ENCODE measurements at places on chromosomes 4 and X. TPM values are rescaled to one million over a fixed set of nuclear protein-coding genes. Genes with fewer than 3 reads are reported as not detected.

The NCBP2L gene
- total RNA-seq = not detected

The C4orf50 gene
- total RNA-seq = not detected

The RAI2 gene
- total RNA-seq = 0.78 TPM

The PDHA1 gene
- 57.7 TPM for total RNA-seq

The PABPC5 gene
- 2.5 TPM for total RNA-seq

The LARP7 gene
- total RNA-seq = 22.7 TPM

The SLIT2 gene
- 29.1 TPM for total RNA-seq

The GPRASP2 gene
- 12.7 TPM for total RNA-seq

The APOOL gene
- total RNA-seq = 9.6 TPM

The HPSE gene
- total RNA-seq = 3.7 TPM

The POF1B gene
- not detected for total RNA-seq

The CPLX1 gene
- not detected for total RNA-seq

The AMBN gene
- total RNA-seq = not detected

The OCIAD1 gene
- 80.5 TPM for total RNA-seq

The MAPK10 gene
- 3.9 TPM for total RNA-seq

The MND1 gene
- 8.0 TPM for total RNA-seq

The UGT8 gene
- not detected for total RNA-seq

The PPP1R2C gene
- not detected for total RNA-seq

The UGT2B17 gene
- total RNA-seq = not detected

The CRLF2 gene
- total RNA-seq = not detected

The HERC5 gene
- 1.4 TPM for total RNA-seq

The TEC gene
- 1.6 TPM for total RNA-seq

The HSFX2 gene
- not detected for total RNA-seq

The SHROOM4 gene
- total RNA-seq = 0.39 TPM

The PSAPL1 gene
- not detected for total RNA-seq

The SATL1 gene
- not detected for total RNA-seq

The ANXA3 gene
- total RNA-seq = 5.9 TPM

The FGB gene
- not detected for total RNA-seq

The RNF212 gene
- 1.6 TPM for total RNA-seq

The LDB2 gene
- 5.1 TPM for total RNA-seq

The TMPRSS11E gene
- total RNA-seq = not detected

The TRIML2 gene
- not detected for total RNA-seq

The DSPP gene
- total RNA-seq = not detected

The GPR173 gene
- 3.1 TPM for total RNA-seq

The RAB39B gene
- 1.6 TPM for total RNA-seq

The OCIAD2 gene
- total RNA-seq = 2.2 TPM

The PDGFC gene
- 70.4 TPM for total RNA-seq

The TMSB15B gene
- total RNA-seq = 3.3 TPM

The OTC gene
- not detected for total RNA-seq

The AGTR2 gene
- total RNA-seq = not detected

The ADH1B gene
- total RNA-seq = 17.2 TPM

The LAGE3 gene
- total RNA-seq = 9.0 TPM

The FHIP1A gene
- total RNA-seq = not detected

The CSAG1 gene
- not detected for total RNA-seq

The DHRSX gene
- total RNA-seq = 17.6 TPM

The TLR1 gene
- 0.73 TPM for total RNA-seq

The SPANXN4 gene
- not detected for total RNA-seq

The AMTN gene
- not detected for total RNA-seq

The COMMD8 gene
- 20.9 TPM for total RNA-seq

The MAGED4 gene
- 17.0 TPM for total RNA-seq

The ATP7A gene
- 7.0 TPM for total RNA-seq

The HSFX4 gene
- total RNA-seq = not detected

Data from subcutaneous preadipocyte (primary cell).